ENCODE measurements at places on chromosomes 2 and 18.

- DNase-seq: no peak
Observed at GRCh38 chr2:138239902-138240491, 261.6 kb upstream of the SPOPL start.

- DNase-seq: no peak
Observed at GRCh38 chr2:228474466-228474865, 293.0 kb upstream of the SPHKAP start.

GRCh38 chr2:66428986-66429612, 5.8 kb upstream of the MEIS1 start:
- no peak for DNase-seq

DNA sequence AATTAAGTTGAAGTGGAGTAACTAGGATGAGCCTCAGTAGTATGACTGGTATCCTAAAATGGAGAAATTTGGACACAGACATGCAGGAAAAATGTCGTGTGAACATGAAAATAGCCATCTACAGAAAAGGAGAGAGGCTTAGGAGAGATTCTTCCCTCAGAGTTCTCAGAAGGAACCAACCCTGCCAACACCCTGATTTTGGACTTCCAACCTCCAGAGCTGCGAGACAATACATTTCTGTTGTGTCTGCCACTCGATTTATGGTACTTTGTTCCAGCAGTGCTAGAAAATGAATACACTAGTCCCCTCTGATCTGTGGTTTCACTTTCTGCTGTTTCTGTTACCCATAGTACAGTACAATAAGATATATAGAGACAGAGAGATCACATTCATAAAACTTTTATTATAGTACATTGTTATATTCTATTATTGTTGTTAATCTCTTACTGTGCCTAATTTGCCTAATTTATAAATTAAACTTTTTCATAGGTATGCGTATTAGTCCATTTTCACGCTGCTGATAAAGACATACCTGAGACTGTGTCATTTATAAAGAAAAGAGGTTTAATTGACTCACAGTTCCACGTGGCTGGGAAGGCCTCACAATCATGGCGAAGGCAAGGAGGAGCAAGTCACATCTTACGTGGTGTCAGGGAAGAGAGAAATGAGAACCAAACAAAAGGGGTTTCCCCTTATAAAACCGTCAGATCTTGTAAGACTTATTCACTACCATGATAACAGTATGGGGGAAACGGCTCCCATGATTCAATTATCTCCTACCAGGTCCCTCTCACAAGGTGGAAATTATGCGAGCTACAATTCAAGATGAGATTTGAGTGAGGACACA, 41.3 kb downstream of the PLEKHA3 start:
- DNase-seq: peak; percentile 61

DNA sequence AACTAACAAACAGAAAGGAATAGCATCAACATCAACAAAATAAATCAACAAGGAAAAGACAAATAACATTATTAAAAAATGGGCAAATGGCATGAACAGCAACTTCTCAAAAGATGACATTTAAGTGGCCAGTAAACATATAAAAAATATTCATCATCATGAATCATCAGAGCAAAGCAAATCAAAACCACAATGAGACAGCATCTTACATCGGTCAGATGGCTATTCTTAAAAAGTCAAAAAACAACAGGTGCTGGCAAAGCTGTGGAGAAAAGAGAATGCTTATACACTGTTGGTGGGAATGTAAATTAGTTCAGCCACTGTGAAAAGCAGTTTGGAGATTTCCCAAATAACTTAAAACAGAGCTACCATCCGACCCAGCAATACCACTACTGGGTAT, 327.1 kb downstream of the CMPK2 start:
- no peak for DNase-seq

GRCh38 chr2:36618381-36618780, 20.4 kb upstream of the FEZ2 start:
- DNase-seq: no peak

- no peak for DNase-seq
Observed at GRCh38 chr2:225072444-225072843, 30.2 kb upstream of the DOCK10 start.

GRCh38 chr2:429575-430254, 141.8 kb upstream of the ALKAL2 start:
- no peak for DNase-seq

DNA sequence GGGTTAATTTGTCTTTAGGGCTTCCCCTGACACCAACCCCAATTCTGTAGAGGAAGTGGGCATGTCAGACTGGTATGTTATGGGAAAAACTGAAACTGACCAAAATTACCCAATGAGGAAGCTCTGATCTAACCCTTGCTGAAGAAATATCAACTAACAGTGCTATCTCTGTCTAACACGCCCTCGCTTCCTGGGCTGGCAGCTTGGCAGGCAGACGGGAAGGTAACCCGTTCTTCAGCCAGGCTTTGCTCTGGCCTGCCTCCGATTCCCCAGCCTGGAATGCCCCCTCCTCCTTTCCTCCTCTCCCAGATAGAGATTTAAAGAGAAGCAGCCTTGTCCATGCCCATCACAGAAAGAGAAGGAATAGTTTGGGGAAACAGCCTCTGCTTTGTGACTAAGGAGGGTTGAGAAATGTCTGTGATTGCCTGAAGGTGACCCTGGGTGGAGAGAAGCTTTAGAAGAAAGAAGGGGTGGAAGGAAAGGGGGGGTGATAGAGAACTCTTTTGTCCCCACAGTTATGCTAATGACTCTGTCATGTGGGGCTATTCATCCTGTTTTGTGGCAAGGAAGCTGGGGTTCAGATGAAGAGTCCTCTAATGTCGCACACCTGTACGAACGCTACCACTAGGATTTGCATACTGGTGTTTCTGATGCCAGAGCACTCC, 15.4 kb downstream of the HK2 start:
- no peak for DNase-seq

- DNase-seq: no peak
Observed at GRCh38 chr2:2083113-2083758, 247.8 kb downstream of the MYT1L start.

- no peak for DNase-seq
Observed at GRCh38 chr2:14424478-14425390, 207.8 kb upstream of the LRATD1 start.

DNA sequence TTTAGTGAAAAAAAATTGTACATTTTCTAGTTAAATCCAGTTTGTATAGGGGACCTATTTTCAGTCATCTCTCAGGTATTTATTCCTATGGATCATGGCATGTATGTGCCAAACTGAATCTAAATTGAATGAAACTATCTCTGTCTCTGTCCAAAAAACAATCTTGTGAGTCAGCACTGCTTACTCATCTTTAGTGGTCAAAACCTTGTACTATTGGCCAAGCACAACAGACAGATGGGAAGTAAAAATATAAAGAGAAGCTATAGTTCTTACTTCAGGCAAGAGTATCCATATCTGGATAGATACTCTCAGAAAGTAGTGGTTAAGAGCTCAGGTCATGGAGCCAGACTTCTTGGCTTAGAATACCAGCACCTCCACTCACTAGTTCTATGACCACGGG, 76.0 kb upstream of the KLHL14 start:
- DNase-seq: no peak

- DNase-seq: no peak
Observed at GRCh38 chr2:123695426-123695825, 329.7 kb upstream of the CNTNAP5 start.

DNA sequence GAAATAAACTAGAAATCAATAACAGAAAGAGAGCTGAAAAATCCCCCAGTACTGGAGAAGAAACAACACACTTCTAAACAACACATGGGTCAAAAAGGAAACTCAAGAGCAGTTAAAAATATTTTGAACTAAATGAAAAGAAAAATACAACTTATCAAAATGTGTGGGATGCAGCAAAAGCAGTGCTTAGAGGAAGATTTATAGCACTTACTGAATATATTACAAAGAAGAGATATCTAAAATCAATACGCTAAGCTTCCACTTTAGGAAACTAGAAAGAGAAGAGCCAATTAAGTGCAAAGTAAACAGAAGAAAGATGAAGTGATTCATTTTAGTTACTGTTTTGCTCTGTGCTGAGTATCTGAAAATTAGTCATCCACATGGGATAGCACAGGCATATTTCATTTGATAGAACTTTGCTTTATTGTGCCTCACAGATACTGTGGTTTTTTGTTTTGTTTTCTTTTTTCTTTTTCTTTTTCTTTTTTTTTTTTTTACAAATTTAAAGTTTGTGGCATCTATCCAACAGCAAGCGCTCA, 17.0 kb downstream of the TGFA start:
- no peak for DNase-seq

DNA sequence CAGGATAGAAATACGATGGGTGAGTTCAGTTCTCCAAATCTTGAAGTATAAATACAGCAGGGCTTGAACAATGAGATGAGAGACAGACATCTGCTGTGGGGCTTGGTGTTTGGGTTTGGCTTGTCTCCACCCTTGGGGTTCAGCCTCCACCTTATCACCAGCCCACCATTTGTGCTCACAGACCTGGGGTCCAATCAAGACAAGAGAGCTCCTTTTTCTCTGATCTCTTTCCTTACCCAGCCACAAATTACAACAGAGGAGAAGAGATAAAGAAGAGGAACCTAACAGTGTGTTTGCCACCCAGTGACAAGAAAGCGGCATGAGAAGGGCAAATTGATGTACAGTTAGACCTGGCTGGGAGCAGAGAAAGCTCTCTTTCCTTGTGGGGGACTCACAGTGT, 204.5 kb upstream of the CXCR4 start:
- no peak for DNase-seq

- DNase-seq: no peak
Observed at GRCh38 chr2:48316753-48317750, 212.9 kb upstream of the STON1 start.

GRCh38 chr2:55861733-55862132, 61.8 kb downstream of the EFEMP1 start:
- no peak for DNase-seq

GRCh38 chr2:9771481-9772017, 71.7 kb upstream of the TAF1B start:
- no peak for DNase-seq

GRCh38 chr2:241069821-241070281, 32.2 kb downstream of the MTERF4 start:
- no peak for DNase-seq

- DNase-seq: no peak
Observed at GRCh38 chr2:202682274-202682673, 47.5 kb downstream of the FAM117B start.

DNA sequence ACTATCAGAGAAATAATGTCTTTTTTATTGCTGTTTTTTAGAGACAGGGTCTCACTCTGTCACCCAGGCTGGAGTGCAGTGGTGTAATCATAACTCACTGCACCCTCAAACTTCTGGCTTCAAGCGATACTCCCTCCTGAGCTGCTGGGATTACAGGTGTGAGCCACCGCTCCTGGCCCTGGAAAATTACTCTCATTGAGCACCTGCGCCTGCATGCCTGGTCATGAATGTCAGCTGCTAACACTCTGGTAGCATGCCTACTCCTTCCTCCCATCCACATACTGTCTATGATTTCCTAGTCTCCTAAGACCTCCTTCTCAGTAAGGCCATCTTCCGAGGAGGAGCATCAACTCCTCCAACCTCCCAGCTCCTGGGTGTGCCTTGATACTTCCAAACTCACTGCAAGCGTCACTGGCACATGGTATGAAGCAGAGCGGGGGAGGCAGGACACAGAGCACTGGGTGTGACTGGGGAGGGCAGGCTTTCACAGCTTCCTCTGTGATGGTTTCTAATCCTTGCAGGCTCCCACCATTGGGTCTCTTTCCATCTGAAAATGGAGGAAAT, 1.6 kb upstream of the MAP2 start:
- DNase-seq: no peak

- DNase-seq: no peak
Observed at GRCh38 chr2:29452036-29452435, 336.8 kb downstream of the CLIP4 start.

GRCh38 chr2:25215232-25215631, 46.9 kb upstream of the POMC start:
- no peak for DNase-seq

GRCh38 chr18:8283891-8284585, 325.2 kb upstream of the RAB12 start:
- no peak for DNase-seq

GRCh38 chr2:71380665-71381064, 49.1 kb downstream of the ZNF638 start:
- no peak for DNase-seq

GRCh38 chr2:113181258-113182051, 7.7 kb downstream of the PSD4 start:
- no peak for DNase-seq

DNA sequence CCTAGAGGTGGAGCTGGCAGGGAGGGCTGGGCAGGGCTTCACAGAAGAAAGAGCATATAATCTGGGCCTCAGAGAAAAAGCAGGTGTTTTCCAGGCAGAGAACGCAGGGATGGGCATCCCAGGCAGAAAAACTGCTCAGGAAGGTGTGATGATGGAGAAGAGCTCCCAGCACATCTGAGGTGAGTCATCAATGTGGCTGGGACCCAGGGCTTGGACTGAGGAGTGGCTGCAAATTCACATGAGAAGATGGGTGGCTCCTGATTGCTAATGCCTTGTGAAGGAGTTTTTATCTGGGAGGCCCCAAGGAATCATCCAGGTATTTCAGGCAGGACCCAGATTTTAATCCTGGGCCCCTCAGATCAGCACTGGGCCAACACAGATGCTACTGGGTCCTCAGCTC, 10.2 kb downstream of the IL1F10 start:
- DNase-seq: no peak

- no peak for DNase-seq
Observed at GRCh38 chr2:137178951-137179377, 413.6 kb downstream of the THSD7B start.

- DNase-seq: no peak
Observed at GRCh38 chr2:122543815-122544214, 788.4 kb downstream of the TSN start.

All from activated naive CD4-positive, alpha-beta T cell treated with anti-CD3 and anti-CD28 coated beads, Interleukin-2, amount 50 U/mL, for 72 hours (primary cell).